ENCODE measurements at places on chromosomes 4 and X.

DNA sequence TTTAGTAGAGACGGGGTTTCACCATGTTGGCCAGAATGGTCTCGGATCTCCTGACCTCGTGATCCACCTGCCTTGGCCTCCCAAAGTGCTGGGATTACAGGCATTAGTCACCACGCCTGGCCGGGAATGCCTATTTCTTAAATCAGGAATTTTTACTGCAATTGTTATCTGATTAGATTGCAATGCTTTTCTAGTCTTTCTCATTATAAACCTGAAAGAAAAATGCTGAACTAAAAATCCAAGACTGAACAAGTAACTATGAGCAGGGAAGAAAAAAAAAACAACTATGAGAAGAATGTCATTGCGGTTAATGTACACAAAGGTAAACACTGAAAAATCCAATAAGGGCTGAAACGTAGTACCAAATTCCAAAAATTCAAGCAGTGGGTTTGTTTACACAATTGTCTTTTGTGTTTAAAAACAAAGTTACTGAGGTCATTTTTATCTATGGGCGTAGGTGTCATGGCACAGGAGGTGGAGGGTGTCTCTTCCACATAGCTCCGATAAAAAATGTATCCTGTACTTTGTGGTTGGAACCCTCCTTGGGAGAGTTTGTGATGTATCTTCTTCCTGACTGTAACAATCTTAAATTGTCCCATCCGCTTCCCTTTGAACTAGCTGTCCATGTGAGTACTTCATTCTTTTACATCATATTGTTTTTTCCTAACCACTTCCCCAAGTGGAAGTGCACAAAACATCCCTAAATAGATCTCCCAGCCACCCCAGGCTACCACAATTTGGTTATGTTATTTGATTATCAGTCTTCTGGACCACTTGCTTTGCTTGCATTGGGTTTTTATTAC is 11.1 kb upstream of the TMEM156 start:
- DNase-seq: peak; percentile 79

DNA sequence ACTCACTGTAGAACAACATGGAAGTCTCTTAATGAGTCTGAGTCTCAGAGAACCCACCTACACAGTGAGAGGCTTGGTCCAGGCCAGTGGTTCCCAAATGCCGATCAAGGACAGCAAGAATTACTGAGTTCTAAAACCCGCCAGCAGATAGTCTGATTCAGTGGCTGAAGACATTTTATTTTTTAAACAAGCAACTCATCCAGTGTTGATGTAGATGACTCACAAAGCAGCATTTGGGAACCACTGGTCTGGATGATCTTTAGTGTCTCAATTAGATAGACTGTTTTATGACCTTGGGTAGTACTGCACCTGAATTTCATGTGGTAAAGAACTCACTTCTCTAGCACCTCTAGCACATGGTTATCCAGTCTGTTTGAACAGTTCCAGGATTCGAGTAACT is 193.6 kb downstream of the FBXW7 start:
- no peak for DNase-seq

GRCh38 chr4:24057915-24058559 is 168.2 kb upstream of the PPARGC1A start:
- DNase-seq: no peak

DNA sequence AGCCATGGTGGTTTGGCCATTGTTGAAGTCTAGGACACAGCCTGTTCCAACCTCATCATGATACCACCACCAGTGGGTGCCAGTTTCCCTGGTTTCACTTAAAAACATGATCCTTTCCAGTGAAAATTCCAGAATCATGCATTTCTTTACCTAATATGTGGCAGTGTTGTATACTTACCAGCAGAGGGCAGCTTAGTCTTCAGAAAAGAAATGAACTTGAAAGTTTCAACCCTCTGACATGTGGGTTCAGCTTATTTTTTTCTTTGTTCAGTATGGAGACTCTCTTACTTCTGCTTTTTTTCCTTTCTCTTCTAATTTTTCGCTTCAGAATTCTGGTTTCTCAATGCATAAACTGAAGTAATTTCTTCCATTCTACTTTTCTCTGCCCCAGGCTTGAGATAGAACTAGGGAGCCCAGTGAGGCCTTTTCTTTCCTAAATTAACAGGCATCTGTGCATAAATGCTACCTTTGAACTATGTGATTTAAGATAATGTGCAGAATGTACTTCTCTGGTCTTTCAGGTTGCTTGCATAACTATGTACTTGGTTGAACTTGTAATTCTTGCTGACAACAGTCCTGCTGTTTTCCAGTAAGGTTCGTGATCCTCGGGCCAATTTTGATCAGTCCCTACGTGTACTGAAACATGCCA is 10.7 kb downstream of the LIAS start:
- DNase-seq: peak; percentile 95

DNA sequence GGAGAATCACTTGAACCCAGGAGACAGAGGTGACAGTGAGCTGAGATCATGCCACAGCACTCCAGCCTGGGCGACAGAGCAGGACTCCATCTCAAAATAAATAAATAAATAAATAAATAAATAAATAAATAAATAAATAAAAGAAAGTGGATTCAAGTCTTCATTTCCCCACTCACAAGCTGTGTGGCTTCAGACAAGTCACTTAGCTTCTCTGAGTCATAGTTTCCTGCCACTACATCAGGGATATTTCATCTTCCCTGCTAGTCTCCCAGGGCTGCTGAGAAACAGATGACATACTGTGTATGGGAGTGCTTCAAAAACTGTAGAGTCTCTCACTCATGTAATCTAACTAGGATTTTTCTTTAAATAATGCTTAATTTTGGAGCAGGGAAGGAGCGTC is 37.2 kb downstream of the TBC1D9 start:
- no peak for DNase-seq

DNA sequence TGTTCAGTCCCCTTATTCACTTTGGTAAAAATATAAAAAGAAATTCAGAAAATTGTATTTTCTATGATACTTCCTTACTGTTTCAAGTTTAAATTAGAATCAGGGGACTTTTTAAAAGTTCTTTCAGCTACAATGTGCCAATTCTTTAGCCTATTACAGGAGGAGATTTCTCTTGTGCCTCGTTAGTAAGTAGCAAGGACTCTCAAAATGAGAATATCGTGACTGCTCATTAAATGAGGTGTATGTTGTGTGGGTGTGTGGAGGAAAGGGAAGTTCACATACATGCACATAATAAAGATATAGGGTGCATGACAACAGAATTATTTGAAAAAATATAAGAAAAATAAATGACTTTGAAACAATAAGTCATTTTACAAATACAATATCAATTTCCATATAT is 190.5 kb downstream of the DTHD1 start:
- DNase-seq: no peak

- no peak for DNase-seq
Measured at GRCh38 chrX:123298026-123298425, 113.9 kb downstream of the GRIA3 start.

- DNase-seq: no peak
Measured at GRCh38 chr4:54172156-54172555, 56.9 kb upstream of the PDGFRA start.

DNA sequence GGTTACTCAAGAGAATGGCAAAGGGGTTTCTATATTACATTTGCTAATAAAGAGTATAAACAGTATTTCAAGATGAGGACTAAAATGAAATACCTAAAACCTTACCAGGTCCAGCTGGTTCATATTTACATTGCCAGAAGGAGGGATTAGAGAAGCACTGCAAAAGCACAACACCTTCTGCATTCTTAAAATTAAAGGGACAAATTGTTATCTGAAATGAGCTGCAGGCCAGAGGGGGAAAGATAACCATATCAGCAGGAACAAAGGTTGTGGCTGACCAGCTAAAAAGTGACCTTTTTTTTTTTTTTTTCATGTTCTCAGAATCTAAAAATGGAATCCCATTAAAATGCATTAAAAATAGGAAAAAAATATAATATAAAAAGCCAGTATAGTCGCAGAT is 39.7 kb downstream of the AFF2 start:
- DNase-seq: no peak

DNA sequence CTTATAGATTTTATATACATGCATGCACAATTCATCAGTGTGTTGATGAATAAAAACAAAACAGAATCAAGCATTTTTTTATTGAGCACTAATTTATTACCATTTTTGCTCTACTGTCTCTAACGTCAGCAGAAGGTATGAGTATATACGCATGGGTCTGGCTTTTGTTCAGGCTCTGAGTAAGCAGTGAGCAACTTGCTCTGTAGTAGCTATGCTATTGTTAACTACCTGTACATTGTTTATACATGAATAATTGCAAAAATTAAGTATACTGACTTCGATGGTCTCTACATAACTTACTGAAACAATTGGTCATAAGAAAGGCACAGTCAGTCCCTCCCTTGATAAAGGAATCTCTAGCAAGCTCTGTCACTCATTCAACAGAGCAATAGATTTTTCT is 122.9 kb downstream of the RS1 start:
- DNase-seq: no peak

- no peak for DNase-seq
Measured at GRCh38 chrX:30618160-30618765, 35.0 kb upstream of the GK start.

GRCh38 chr4:150080337-150080736 is 2.1 kb downstream of the DCLK2 start:
- DNase-seq: no peak

DNA sequence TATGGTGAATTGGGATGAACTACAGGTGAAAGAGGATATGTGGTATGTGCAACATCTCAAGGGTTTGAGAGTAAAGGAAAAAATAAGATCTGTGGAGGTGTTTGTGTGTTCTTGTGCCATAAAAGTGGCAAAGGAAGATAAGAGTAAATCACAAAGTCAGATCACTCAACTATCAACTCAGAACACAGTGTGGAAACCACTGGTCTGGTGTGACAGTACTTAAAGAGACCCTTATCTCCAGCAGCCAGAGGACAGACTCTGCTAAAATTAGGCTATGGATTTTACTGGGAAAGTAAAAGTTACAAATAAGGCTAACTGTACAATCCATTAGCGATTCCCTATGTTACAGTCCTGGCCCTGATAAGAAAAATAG is 54.0 kb upstream of the PRDM8 start:
- no peak for DNase-seq

GRCh38 chr4:11131491-11131890 is 297.2 kb downstream of the HS3ST1 start:
- DNase-seq: no peak

DNA sequence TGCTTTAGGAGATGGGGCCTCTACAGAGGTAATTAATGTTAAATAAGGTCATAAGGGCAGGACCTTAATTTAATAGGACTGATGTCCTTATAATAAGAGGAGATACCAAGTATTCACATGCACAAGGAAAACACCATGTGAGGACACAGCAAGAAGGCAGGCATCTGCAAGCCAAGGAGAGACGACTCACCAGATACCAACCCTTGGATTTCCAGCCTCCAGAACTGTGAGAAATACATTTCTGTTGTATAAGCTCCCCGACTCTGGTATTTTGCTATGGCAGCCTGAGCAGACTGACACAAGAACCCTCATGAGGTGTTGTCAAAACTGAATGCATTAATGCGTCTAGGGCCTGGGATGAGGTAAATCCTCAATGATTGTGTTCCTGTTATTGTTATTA is 56.2 kb upstream of the MAPK10 start:
- DNase-seq: no peak

GRCh38 chrX:77298790-77299189 is 148.4 kb upstream of the FGF16 start:
- DNase-seq: no peak

DNA sequence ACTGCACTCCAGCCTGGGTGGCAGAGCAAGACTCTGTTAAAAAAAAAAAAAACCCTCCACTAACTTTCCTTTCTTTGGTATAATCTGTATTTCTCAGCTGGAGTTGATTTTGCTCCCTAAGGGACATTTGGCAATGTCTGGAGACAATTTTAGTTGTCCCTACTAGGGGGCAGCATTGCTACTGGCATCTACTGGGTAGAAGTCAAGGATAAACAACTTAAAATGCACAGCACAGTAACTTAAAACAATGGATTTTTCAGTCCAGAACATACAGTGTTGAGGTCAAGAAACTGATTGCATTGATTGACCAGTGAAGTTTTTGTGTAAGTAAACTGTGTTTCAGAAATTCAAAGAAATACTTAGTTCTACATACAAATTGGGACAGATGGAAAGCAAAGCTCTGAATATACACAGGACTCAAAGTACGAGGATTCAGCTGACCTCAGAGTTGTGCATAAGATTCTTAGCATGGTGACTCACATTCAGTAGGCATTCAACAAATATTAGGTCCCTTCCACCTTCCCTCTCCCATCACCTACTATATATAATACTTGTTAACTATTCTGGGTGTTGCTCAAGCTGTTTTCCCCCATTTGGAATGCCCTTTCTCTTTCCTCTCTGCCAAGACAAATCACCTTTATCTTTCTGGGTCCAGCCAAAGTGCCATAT is 8.8 kb downstream of the DDX53 start:
- peak; percentile 49 for DNase-seq

DNA sequence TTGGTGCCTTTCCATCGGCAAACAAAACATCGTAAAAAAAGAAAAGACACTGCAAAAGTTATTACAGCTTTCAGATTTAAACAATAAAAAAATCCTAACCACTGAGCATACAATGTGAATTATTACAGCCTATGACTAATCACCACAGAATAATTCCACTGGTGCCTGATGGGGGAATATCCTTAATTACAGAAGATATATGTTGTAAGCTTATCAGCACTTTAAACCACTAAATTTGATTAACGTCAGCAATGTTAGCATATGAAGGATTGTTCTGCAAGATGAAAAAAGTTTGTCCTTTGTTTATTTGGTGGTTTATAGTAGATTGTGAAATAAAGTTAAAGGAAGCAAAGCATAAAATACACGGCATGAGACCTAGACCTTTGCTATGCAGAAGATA is 210.2 kb upstream of the ADAMTS3 start:
- DNase-seq: no peak

- peak; percentile 79 for DNase-seq
Measured at GRCh38 chrX:107718156-107718621, 57.4 kb downstream of the TSC22D3 start.

DNA sequence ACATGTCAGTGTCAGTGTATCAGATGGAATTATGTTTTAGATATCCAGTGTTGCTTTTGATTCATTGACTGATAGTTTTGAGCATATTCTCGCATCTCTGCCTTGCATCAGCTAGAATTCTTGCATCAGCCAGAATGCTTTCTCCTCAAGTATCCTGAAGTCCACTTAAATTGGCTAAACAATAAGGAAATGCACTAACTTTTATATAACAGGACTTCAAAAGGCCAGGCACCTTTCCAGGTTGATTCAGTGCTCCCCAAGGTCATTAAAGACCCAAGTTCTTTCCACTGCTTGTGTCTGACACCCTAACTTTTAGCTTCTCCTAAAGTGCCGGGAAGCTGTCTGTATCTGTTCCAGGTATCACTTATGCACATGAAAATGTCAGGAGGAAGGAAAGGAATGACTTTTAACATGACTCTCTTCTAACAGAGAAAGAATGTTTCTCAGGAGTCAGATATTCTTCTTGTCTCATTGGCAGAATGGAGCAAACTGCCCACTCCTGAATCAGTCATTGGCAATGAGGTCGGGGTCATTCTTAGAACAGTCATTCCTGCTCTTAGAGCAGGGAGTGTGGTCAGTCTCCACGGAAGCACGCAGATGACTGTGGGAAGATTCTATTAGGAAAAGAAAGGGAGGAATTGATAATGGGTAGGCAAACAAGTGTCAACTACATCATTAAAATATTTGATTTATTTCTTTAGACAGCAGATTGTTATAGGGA is 92.9 kb upstream of the TLL1 start:
- no peak for DNase-seq

Data from pons (tissue), 1 donor.